ENCODE measurements at places on chromosomes 5 and 9.

GRCh38 chr5:33563530-33563929, 122.8 kb downstream of the TARS1 start:
- DNase-seq, result no peak

- DNase-seq, result peak; percentile 19
Measured at GRCh38 chr5:59152701-59153245, 569.9 kb downstream of the RAB3C start.

- no peak for DNase-seq
Measured at GRCh38 chr5:14417792-14418765, 163.5 kb upstream of the OTULINL start.

GRCh38 chr9:72945391-72945790, 7.5 kb downstream of the ALDH1A1 start:
- no peak for DNase-seq
